ENCODE measurements at places on chromosomes 16 and 17.

DNA sequence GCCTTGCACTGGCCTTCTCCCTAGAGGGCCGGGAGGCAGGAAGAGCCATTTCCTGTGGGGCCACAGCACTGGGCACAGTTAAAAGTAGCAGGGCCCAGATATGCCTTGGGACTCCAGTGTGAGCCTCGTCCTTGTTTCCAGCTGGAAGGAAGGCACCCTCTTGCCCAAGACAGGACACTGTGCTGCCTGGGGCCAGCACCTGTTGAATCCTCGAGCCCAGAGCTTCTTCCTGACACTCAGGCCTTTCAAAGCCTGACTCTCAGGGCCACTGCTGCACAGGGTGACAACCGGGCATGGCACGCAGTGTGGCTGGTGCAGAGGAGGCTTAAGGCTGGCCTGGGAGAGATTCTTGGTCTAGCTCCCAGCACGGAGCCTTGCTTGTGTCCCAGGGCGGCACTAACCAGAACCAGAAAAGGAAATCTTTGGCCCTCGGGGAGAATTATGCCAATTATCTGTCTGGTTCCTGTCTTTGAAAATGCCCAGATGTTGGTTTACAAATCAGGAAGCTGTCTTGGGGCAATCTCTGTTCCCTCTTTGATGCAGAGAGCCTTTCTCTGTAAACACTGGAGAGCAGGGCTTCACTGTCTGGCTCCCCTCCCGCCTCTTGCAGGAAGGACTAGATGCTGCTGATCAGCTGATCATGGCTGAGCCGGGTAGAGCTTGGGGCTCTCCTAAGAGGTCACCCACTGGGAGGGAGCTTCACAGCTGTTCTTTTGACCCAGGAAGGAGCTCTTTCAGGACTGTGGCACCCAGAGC is 11.1 kb downstream of the LDHD start:
- no peak for DNase-seq

- DNase-seq: no peak
Measured at GRCh38 chr17:72079700-72080099, 41.1 kb upstream of the SOX9 start.

DNA sequence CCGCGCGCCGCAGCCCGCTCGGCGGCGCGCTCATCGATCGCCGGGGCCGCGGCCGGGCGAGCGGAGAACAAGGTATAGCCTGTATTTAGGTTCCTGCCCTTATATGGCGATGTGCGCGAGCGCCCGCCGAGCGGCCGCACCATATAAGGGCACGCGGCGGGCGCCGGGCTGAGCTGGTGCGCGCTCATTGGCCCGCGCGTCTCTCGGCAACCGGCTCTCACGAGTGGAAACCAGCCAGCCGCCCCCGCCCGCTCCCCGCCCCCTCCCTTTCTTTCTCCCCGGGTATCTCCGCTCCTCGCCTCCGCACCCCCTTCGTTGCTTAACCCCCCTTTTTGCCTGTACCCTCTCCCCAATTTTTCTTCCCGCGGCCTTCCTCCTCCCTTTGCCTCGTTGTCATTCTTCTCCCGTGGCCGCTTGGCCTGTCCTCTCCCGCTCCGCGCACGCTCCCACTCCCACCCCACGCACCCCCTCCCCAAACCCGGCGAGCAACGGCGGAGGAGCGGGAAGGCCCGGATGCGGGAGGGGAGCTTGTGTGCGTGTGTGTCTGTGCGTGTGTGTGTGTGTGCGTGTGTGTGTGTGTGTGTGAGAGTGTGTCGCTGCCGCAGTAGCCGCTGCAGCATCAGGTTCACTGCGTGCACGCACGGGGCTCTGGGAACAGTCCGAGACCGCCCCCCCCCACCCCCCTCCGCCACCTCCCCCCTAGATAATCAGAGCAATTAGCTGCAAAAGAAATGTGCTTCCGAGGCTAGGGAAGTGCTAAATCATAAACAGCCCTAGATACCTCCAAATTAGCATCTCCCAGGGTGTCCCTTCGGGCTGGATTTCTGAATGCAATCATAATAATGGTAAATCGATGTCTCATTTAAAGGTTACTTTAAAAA is 13.5 kb upstream of the CBX8 start:
- peak; percentile 75 for DNase-seq

- DNase-seq: no peak
Measured at GRCh38 chr17:14919094-14919493, 346.0 kb downstream of the PMP22 start.

- no peak for DNase-seq
Measured at GRCh38 chr16:13517841-13518240, 402.1 kb upstream of the ERCC4 start.

GRCh38 chr16:66798161-66798560 is 3.2 kb downstream of the TERB1 start:
- no peak for DNase-seq

- no peak for DNase-seq
Measured at GRCh38 chr16:8376430-8376829, 213.9 kb downstream of the TMEM114 start.

DNA sequence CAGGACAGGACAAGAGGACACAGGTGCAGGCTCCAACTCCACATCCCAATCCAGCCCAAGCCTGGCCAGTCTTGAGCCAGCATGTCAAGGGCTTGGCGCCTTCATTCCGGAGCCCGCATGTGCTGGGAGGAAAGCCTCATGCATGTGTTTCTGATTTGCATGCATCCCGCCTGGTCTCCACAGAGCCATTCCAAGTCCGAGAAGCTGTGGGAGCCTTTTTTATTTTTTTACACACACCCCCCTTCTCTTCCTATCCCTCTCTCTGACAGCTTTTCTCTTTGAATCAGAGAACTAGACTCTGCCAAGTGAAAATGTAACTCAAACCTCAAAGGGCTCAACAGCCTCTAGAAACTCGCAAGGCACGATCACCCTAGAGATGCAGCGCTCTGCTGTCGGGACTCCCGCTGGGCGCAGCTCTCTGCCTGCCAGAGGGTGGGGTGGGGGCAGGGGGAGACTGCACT is 45.1 kb downstream of the NOG start:
- DNase-seq: no peak

DNA sequence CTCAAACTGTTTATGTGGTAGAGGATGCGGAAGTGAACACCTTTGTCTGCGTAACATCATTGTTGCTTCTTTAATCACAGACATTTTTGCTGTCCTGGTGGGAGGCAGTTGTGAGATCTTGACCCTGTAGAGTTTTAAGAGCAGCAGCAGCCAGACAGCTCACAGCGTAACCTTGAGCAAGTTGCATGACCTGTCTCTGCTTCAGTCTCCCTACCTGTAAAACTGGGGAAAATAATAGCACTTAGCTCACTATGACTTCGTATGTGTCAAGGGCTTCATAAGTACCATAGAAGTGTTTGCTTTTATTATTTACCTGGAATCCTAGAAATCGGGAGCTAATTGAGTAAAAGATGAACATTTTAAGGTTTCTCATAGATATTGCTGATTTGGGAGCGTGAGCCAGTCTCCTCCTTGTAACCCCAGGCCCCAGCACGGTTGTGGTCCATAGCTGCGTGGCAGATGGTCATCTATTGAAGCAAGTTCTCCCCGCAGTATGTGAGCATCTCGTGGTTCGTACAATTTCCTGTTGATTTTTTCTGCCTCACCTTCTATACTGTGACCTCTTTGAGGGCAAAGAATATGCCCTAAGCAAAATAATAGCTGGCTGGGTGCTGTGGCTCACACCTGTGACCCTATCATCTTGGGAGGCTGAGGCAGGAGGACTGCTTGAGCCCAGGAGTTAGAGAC is 34.4 kb downstream of the GPRC5B start:
- no peak for DNase-seq

GRCh38 chr17:79607940-79608623 is 2.8 kb downstream of the RBFOX3 start:
- DNase-seq: no peak

- no peak for DNase-seq
Measured at GRCh38 chr16:55207693-55208428, 116.1 kb upstream of the IRX6 start.

GRCh38 chr16:27229891-27230470 is 26.7 kb downstream of the KDM8 start:
- DNase-seq: no peak

DNA sequence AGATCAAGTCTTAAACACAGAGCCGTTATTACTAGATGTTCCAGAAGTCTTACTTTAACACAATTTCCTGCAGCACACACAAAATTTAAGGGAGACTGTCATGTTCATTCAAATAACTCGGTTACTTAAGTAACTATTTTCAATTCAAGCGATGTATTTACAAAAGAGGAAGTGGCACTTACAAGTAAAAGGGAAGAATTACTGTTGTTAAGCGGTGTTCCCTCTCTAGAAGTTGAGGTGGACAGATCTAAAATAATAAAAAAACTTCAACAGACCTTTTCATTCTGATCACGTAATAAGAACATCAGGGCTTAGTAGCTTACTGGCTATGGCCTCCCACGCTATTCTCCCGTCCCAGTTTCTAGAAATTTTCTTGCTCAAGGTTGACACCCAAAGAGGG is 26.2 kb upstream of the TXNDC11 start:
- no peak for DNase-seq

- no peak for DNase-seq
Measured at GRCh38 chr17:75837899-75838298, 6.3 kb downstream of the UNC13D start.

GRCh38 chr17:78745407-78746088 is 36.5 kb downstream of the CYTH1 start:
- no peak for DNase-seq

DNA sequence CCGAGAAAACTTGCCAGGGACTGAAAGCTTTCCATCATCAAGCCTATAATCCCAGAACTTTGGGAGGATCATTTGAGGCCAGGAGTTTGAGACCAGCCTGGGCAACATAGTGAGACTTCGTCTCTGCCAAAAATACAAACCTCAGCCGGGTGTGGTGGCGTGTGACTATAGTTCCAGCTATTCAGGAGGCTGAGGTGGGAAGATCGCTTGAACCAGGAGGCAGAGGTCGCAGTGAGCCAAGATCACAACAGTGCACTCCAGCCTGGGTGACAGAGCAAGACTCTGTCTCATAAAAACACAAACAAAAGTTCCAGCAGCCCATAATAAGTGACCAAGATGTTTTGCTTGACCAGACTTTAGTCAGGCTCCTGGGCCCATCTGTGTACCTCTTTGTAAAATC is 1.9 kb downstream of the MEAK7 start:
- no peak for DNase-seq

DNA sequence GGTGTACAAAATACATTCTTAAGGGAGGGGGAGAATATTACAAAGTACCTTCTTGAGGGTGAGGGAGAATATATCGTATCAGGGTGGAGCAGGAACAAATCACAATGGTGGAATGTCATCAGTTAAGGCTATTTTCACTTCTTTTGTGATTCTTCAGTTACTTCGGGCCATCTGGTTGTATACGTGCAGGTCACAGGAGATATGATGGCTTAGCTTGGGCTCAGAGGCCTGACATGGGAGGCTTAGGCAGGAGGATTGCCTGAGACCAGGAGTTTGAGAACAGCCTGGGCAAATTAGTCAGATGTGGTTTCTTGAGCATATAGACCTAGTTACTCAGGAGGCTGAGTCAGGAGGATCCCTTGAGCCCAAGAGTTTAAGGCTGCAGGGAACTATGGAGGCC is 13.1 kb downstream of the ODAD4 start:
- no peak for DNase-seq

- no peak for DNase-seq
Measured at GRCh38 chr16:4404967-4405696, 11.3 kb downstream of the CORO7 start.

- DNase-seq: no peak
Measured at GRCh38 chr16:8850279-8850885, 18.4 kb downstream of the CARHSP1 start.

DNA sequence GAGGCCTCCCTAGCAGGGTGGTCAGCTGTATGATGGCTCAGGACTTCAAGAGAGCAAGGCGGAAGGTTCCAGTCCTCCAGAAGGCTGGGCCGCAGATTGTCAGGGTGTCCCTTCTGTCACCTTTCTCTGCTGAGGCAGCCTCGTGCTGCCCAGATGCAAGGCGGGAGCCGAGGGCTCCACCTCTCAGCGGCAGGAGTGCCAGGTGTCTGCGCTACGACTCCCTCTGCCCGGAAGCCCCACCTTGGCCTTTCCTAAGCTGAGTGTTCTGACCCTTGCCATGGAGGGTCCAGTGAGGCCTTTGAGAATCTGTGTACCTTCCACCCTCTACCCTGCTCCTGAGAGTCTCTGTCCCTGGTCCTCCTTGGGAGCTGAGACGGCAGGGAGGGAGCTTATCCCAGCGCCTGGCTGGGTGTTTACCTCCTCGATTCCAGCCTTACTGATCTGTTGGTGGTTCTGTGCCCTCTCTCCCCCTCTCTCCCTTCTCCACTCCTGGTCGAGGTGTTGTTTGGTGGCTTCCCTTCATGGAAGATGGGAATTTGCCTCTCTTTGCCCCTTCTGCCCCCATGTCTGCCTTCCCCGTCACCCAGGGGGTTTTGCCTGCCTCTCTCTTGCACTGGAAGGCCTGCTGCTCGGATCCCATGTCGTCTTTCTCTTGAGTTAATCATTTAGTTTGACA is 2.2 kb upstream of the ZNF750 start:
- no peak for DNase-seq

- DNase-seq: no peak
Measured at GRCh38 chr16:77093999-77094398, 97.0 kb upstream of the MON1B start.

- DNase-seq: no peak
Measured at GRCh38 chr17:19238167-19238505, 970 bp downstream of the EPN2 start.

DNA sequence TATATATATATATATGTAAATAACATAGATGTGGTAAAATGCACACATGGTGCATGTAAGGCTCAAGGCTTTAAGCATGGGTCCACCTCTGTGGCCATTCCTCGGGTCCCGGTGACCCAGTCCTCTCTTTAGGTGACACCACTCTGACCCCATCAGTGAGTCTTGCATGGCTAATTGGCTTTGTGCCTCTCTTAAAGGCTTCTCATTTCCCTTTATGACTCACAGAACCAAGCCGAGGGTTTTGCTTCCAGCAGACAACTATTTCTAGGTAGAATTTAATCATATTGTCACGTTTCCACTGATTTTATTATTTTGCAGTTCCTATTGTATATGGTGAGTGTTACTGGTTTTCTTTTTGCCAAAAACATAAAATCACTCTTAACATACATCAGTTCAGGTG is 59.7 kb downstream of the PLCG2 start:
- no peak for DNase-seq

DNA sequence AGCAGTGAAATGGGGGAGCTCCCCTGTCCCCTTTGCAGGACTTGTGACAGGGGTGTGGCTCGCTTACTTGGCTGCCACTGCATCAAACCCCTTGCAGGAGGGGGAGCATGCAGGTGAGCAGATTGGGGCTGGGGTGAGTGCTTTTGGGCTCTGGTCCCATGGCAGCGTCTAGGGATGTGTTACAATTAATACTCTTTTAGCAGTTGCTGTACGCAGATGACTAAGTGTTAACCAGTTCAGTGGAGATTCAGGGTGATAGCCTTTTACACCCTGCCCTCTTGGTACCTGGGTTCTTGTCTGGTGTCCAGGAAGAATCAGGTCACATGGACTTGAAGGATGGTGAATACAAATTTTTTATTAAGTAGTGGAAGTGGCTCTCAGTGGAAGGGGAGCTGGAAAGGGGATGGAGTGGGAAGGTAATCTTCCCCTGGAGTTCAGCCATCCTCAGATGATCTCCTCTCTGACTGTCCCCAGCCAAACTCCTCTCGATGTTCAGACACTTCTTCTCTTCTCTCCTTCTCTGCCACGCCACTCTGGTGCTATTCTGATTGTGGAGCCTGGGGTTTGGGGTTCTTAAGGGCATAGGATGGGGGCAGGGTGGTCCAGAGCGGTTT is 100.1 kb downstream of the MARF1 start:
- no peak for DNase-seq

Measured in activated CD4-positive, alpha-beta T cell treated with anti-CD3 and anti-CD28 coated beads, Interleukin-2, amount 50 U/mL, for 48 hours (primary cell).